ENCODE measurements at places on chromosomes 5 and 9.

DNA sequence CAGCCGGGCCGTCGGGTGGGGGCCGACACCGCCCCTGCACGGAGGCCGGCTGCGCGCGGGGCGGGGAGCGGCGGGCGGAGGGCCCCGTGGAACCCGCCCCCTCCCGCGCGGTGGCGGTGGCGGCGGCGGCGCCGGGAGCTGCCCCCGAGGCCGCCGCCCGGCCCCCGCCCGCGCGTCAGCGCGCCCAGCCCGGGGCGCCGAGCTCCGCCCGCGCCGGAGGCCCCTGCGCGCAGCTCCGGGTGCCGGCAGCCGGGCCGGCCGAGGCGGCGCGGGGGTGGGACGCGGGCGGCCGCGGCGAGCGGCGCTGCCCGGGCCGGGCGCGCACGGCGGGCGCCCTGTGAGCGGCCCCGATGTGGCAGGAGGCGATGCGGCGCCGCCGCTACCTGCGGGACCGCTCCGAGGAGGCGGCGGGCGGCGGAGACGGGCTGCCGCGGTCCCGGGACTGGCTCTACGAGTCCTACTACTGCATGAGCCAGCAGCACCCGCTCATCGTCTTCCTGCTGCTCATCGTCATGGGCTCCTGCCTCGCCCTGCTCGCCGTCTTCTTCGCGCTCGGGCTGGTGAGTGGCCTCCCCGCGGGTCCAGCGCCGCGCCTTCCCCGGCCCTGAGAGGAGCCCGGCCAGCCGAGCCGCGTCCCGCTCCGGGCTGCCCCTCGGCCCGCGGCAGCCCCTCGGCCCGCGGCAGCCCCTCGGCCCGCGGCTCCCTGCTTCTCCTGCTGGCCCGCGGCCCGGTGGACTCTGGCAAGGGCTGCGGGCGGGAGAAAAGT, at the start of gene ADCY2:
Gene ADCY2, plus strand, starts transcription at position 192 of the 766 bp plus-strand sequence. Its CDS starts 159 bp downstream, at position 351.
- no peak for DNase-seq

GRCh38 chr5:143172739-143173138, 230.7 kb downstream of the NR3C1 start:
- DNase-seq = no peak

- no peak for DNase-seq
Observed at GRCh38 chr5:138775034-138775433, 21.8 kb downstream of the CTNNA1 start.

- no peak for DNase-seq
Observed at GRCh38 chr5:3020426-3020825, 268.9 kb upstream of the IRX2 start.

DNA sequence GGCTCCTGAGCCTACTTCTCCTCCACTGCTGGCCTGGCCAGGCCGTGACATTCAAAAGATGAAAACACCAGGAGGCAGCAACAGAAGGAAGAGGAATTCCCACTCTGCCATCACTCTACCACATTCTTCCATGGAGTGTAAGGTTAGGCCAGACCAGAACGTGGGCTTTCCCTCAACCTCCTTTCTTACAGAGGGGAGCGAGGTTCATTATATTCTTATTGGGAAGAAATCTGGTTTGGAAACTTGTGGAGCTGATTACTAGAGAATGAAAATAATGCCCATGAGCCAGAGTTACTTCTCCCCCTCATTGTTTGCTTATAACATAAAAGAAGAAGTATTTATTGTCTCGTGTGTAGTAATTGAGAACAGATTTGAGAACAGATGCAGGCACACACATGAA, 136.3 kb upstream of the BASP1 start:
- DNase-seq = no peak

GRCh38 chr5:148687427-148687826, 33.1 kb upstream of the HTR4 start:
- no peak for DNase-seq

GRCh38 chr9:16329671-16330113, 540.8 kb downstream of the BNC2 start:
- no peak for DNase-seq

- no peak for DNase-seq
Observed at GRCh38 chr9:88772575-88772974, 218.7 kb upstream of the S1PR3 start.

- no peak for DNase-seq
Observed at GRCh38 chr5:138230261-138230660, 17.1 kb upstream of the CDC23 start.

- no peak for DNase-seq
Observed at GRCh38 chr9:2229109-2229721, 214.1 kb downstream of the SMARCA2 start.

DNA sequence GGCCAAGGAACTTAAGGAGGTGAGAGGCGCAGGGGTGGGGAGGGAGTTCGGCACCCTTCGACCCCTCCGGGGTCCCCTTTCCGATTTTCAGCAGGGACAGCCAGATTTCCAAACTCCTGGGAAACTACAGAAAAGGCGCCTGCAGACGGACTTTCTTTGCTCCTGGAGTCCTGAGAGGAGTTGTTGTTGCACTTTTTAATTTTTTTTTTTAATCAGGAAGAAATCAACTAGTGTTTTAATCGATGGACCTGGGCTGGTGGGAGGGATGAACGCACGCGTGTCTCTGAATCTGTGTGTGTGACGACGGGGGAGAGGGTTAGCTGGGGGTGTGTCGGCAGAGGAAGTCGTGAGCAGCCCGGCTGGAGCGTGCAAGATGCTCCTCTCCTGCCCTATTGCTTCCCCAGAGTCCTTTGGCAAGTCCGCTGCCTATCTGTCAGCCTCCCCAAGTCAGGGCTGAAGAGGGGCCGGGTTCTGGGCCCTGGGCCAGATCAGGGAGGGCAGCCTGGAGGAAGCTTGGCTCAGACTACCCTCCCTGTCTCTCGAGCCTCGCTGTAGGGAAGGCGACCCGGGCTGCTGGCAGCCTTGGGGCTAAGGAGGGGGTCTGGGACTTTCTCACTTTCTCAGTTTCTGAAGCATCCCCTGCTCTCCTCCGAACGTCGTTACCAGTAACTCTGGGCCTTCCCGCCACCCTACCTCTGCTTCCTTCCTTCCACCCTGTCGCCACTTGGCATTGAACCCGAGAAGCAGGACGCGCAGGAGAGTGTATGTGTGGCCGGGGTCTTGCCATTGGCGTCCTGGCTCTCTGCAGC, 731 bp downstream of the PRR16 start:
- DNase-seq = no peak

DNA sequence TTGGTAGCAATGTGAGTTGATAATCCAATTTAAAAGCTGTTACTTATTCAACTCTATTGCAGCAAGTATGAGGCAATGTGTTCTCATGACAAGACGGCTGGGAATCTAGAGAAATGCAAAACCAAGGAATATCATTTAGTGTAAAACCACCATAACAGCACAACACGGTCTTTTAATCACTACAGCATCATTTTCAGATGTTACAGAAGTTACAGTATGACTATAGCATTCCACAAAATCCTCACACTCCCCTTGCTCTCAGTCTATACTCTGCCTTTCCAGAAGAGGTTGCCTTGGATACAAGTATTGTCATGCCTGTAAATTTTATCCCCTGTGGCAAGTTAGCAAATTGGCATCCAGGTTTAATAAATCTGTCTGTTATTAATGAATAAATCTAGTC, 28.6 kb upstream of the TAS2R1 start:
- no peak for DNase-seq

- DNase-seq = no peak
Observed at GRCh38 chr5:36491856-36492255, 114.5 kb upstream of the SLC1A3 start.

DNA sequence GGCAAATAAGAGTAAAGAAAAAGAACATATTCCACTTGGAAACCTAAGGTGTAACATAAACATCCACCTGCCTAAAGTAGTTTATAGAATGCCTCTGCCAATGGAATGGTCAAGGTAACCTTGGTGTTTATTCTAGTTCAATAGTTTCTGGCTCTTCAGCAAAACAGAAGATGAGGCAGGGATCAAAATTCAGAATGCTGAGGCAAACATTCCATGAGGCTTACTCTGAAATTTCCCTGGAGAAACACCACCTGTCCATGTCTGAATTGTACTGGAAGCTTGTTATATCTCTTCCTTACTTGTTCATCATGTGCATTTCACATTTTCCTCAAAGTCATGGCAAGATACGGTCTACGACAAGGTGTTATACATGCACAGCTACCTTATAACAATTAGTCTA, 1862.4 kb upstream of the ACO1 start:
- DNase-seq = no peak

DNA sequence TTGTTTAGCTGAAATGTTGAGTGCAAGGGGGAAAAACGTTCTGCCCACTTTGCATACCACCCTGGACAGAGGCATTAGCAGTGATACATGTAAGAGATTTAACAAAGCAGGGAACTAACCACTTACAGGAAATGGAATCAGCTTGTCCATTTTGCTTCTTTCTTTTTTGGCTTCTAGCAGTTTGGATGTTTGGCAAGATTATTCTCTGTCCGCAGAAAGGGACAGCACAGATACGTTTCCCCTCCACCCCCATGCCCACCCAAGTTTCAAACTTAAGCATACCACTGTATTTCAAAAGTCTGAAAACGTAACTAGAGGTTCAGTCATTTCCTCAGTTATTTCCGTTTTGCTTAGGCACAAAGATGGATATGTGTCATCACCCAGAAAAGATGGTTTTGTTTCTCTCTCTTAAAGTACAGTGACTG, 118.4 kb downstream of the GDNF start:
- DNase-seq = no peak

- DNase-seq = no peak
Observed at GRCh38 chr5:71757590-71758543, 38.8 kb downstream of the CARTPT start.

- no peak for DNase-seq
Observed at GRCh38 chr5:110402562-110402961, 323.9 kb downstream of the TMEM232 start.

DNA sequence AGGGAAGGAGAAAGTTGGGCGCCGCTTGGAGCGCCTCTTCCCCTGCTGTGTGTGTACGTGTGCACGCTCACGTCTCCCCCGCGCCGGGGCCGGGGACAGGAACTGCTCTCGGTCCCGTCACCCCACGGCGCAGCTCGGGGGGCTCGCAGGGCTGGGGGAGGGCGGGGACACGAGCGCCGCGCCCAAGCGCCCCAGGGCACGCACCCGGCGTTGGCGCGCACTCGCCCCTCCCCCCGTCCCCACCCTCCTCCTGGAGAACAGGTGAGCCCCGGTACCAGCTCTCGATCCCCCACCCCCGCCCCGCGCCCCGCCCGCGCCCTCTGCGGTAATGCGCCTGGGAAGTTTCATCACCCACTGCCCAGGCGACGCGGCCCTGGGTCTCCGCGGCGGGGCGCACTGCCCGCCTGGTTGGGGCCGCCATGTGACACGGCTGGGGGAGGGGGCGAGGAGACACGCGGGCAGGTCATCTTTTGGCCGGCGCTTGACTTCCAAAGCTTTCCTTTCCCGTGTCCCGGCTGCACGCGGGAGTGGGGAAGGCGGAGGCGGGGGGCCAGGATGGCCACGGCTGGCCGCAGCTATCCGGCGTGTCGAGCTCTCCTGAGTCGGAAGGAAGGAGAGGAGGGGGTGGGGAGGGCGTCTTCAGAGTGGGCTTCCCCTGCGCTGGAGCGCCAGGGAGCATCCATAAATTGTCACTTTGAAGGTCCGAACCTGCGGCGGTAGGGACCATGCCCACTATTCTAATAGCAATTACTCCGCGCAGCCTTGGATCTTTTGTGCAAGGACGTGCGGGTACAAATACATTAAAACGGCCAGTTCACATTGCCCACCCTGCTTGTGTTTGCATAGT, 1.5 kb upstream of the STC2 start:
- no peak for DNase-seq

- no peak for DNase-seq
Observed at GRCh38 chr5:149262315-149262714, 9.3 kb upstream of the AFAP1L1 start.

- DNase-seq = no peak
Observed at GRCh38 chr5:147407094-147407681, 102.7 kb downstream of the DPYSL3 start.

GRCh38 chr5:1443171-1443570, 2.1 kb downstream of the SLC6A3 start:
- DNase-seq = no peak

GRCh38 chr9:27154908-27155307, 45.9 kb downstream of the TEK start:
- no peak for DNase-seq

DNA sequence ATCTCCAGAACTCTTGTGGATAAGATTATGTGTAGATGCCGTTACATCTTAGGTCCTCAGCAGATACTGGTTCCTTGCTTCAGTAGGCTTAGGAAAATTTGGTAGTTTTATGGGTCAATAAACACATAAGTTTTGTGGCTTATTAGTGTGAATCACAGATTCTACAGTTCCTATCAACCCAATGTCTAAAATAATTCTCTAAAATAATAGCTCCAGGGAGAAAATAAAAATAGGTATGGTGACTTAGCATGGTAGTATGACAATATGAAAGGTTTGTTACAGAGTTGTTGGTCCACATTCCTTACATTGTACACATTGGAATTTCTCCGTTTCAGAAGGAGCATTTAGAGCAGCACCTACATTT, 91.7 kb downstream of the AOPEP start:
- no peak for DNase-seq

DNA sequence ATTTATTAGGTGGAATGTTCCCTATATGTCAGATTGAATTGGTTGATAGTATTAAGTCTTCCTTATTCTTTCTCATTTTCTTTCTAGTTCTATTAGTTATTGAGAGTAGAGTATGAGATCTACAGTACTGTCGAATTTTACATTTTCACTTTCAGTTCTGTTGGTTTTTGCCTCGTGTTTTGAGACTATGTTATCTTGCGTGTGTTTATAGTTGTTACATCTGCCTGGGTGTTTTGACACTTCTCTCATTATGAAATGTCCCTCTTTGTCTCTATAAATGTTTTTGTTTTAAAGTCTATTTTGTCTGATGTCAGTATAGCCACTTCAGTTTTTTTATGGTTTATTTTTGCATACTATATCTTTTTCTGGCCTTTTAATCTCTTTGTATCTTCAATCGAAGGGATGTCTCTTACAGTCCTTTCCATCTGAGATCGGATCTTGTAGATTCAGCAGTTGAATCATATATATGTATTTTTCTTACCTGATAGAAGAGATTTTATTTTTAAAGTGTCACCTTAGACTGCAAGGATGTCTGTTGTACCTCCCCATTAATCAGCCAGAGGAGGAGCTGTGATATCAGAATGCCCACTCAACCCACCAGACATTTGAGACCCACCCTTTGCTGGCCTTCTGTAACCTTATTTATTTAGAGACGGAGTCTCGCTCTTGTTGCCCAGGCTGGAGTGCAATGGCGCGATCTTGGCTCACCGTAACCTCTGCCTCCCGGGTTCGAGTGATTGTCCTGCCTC, 20.7 kb downstream of the EHMT1 start:
- DNase-seq = no peak

DNA sequence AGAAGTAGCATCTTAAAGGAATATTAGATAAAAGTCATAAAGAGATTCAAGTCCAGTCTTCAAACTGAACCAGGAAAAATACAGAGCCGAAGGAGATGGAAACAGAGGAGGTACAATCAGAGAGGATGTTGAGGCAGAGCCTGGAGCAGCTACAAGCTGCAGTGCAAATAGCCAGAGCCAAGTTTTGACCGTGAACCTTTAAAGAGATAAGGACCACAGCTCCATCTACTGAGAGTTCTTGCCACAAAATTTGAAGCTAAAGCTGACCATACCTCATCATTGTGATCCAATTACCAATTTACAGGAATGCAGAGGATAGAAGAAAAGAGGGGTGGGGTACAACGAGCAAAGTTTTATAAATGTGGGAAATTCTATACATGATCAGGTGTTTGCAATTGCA, 10.4 kb upstream of the DEPDC1B start:
- DNase-seq = no peak

GRCh38 chr9:87116492-87116891, 169.2 kb upstream of the GAS1 start:
- no peak for DNase-seq

GRCh38 chr5:56900395-56900794, 9.0 kb upstream of the SETD9 start:
- no peak for DNase-seq

Measured in stimulated activated CD4-positive, alpha-beta T cell treated with anti-CD3 and anti-CD28 coated beads, Interleukin-15, amount 100 ng/mL, for 1 hour (primary cell).